AML-193 (cell line): ENCODE measurements at places on chromosomes 16 and 17.

DNA sequence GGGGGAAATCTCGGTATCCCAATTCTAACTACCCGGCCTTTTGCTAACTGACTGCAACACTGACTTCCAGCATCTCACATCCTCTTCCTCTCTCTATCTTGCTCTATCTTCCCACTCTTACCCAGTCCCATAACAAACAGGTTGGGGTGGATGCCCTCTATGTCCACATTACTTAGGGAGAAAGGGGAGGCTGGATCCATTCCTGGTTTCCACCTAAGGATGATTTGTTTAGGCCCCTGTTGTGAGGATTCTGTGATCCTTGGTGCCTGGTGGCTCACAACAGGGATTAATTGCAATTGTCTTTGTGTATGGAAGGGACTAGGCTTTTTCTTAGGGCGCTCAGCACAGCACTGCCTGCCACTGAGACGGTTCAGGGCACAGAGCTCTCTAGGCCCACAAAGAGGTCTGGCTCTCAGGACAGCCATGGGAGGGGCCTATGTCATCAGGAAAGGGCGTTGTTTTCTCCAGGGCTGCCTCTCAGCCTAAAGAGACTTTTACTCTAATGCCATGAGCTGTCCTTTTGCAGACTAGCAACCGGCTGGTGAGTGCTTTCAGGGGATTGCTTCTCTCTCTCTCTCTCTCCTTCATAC lies 612.1 kb upstream of the SALL1 start:
- DNase-seq = no peak

GRCh38 chr17:44905006-44906000 lies 6.1 kb upstream of the EFTUD2 start:
- DNase-seq = no peak

DNA sequence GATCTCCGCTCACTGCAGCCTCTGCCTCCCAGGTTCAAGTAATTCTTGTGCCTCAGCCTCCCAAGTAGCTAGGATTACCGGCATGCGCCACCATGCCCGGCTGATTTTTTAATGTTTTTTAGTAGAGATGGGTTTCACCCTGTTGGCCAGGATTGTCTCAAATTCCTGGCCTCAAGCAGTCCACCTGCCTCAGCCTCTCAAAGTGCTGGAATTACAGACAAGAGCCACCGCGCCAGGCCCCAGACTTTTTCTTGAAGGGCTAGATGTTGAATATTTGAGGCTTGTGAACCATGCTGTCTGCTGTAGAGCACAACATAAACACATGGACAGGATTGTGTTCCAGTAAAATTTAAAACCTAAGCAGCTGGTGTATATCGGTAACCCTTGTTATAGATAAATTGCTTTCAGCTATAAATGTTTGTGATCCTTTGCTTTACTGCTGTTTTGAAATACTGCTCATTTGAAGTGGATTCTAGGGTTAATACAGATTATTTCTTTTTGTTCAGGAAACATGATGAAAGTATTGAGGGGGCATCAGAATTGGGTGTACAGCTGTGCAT lies 12.4 kb downstream of the WSB1 start:
- DNase-seq = no peak

DNA sequence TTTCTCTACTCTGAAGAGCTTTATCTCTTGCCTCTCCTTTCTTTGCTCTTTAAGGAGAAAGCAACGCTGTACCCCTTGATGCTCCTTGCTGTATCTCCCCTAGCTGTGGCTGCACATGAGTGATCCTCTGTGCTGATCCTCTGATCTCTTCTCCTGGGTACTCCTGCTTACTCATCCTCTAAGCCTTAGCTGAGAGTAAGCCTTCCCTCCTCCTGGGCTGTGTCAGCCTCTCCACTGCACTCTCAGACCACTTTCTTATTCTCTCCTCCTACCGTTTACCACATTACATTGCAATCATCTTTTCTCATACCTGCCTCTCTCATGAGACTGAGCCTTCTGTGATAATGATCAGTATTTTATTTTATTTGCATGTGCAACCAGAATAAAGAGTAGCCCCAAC lies 25.1 kb downstream of the SOX9 start:
- DNase-seq = no peak

- DNase-seq = peak; percentile 39
These were observed at the start of gene FKBP10 for GRCh38 chr17:41812381-41813151. TSS of gene FKBP10 (plus strand) at chr17:41813004. CDS start at chr17:41813035, 31 bp downstream.

GRCh38 chr17:49209061-49209571 lies 1.3 kb downstream of the GNGT2 start:
- DNase-seq = no peak

DNA sequence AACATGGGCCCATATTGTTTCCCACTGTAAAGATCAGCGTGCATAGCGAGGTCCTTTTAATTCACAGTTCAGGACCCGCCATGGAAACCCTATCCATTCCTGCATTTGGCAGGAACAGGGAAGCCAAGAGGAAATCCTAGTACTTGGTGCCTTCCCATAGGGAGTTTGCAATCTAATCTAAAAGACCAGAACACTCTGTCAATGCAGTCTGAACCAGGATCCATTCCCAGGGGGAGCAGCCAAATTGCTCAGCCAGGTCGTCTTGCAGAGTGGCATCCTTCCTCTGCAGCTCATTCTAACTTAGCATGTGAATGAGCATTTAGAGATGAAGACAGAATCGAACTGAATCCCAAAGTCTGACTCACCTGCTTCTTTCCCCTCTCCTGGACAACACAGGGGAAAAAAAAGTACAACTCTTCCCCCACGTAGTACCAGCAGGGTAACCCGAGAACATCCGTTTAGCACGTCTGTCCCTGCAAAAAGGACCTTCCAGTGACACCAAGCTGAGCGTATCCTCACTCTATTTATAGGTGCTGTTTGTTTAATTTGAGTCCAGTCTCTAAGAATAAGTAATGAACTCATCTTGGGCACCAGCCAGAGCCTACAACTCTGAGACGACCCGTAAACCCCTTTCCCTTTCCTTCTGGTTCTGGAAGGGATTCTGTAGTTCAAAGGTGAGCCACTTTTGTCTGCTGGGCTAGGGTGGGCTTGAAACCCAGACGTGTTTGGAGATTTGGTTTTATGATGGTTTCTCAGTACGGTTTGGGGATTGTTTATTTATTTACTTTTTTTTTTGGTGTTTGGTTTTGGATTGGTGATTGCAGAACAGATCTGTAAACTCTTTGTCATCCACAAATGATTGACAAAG lies 74.5 kb downstream of the ERCC4 start:
- DNase-seq = no peak

DNA sequence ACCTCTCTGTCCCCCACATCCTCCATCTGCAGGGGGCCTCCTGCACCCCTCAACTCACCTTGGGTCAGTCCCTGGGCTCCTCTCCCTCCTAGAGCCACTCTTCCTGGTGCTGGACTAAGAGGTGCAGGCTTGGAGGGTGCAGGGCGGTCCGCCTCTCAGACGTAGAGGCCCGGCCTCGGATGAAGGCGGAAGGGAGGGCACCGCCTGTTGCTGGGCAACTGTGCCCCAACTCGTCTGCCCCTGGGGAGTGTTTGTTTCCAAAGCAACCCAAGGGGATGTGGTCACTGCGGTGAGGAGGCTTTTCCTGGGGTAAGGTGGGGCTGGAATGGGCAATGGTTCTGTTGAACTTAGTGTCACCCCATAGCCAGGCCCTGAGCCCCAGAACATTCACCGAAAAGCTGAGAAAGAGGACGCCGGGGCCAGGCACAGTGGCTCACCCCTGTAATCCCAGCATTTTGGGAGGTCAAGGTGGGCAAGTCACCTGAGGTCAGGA lies at the start of gene C16orf54:
C16orf54 (minus strand) TSS at position 138 of the 493 bp plus-strand sequence. CDS start 1,039 bp downstream, outside the sequence.
- peak; percentile 94 for DNase-seq

DNA sequence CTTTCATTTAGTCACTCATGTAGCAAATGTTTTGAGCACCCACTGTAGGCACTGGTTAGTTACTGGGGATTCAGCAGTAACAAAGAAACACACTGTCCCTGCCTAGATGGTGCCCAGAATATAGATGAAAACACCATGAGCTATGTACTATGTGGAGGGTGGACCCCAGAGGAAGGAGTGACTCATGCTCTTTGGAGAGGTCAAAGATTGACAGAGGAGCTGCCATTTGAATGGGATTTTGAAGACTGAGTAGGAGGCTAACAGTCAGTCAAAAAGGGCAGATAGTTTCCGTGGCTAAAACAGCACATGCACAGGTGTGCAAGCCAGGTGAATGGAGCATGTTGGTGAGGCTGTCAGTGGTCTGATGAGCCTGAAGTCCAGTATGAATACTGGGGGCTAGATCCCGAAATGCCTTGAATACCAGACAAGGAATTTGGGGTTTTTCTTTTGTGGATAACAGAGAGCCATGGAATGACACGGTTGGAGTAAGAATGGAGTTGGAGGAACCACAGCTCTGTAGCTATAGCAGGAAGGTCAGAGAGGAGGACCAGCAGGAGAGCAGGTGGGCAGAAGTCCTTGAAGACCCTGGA lies 6.1 kb downstream of the IL21R start:
- no peak for DNase-seq

DNA sequence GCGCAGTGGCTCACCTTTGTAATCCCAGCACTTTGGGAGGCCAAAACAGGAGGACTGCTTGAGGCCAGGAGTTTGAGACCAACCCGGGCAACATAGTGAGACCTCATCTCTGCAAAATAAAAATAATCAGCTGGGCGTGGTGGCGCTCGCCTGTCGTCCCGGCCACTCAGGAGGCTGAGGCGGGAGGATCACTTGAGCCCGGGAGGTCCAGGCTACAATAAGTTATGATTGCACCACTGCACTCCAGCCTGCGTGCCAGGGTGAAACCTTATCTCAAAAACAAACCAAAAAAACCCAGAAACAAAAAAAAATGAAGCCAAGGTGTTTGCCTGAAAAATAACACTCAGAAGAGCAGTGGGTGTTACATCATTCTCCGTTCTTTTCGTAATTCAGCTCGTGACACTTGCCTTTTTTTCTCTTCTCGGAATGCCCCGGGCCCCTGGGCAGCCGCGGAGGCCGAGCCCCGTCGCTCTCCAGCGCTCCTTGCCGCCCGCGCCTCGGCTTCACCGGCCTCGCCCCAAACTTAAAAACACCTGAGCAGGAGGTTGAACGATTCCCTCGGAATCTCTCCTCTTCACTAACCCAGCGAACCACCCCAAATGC lies 17.0 kb downstream of the PRCD start:
- DNase-seq = peak; percentile 66

DNA sequence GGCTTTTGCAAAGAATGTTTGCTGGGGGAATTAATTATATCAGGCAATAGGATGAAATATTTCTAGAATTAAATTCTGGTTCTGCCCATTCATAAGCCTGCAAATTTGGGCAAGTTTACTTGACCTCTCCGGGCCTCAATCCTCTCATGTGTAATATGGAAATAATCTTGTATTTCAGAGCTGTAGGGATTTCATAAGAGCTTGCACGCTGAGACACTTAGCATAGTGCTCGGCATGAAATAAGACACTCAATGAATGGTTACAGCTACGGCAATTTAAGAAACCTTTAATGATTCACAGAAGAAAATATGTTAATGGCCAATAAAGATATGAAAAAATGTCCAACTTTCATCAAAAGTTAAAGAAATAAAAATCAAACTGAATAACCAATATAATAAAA lies 40.6 kb upstream of the PITPNM3 start:
- no peak for DNase-seq

GRCh38 chr17:81891303-81891552 lies 158 bp downstream of the ALYREF start:
- no peak for DNase-seq

DNA sequence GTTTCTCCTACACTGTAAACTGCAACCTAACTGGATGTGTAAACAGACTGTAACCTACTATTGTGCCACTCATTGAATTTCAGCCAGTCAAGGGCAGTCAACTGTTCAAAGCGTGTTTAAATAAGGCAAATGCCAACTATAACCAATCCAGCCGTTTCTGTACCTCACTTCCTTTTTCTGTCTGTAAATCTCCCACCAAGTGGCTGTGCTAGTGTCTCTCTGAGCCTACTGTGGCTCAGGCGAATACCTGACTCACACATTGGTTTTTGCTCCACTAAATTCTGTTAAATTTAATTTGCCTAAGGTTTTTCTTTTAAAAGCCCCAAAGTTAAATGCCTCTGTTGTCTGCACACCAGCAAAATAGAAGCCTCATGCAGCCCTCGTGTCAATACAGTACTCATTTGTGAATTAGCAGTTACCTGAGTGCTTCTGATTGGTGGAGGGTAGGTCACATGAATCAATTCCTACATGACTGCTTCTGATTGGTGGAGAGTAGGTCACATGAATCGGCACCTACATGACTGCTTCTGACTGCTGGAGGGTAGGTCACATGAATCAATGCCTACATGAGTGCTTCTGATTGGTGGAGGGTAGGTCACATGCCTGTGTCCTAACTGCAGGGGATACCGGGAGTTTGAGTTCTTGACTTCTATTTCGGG lies 31.1 kb upstream of the CCR7 start:
- DNase-seq = no peak

- peak; percentile 84 for DNase-seq
These were observed 18.3 kb upstream of the CCL5 start for GRCh38 chr17:35898283-35899070.

DNA sequence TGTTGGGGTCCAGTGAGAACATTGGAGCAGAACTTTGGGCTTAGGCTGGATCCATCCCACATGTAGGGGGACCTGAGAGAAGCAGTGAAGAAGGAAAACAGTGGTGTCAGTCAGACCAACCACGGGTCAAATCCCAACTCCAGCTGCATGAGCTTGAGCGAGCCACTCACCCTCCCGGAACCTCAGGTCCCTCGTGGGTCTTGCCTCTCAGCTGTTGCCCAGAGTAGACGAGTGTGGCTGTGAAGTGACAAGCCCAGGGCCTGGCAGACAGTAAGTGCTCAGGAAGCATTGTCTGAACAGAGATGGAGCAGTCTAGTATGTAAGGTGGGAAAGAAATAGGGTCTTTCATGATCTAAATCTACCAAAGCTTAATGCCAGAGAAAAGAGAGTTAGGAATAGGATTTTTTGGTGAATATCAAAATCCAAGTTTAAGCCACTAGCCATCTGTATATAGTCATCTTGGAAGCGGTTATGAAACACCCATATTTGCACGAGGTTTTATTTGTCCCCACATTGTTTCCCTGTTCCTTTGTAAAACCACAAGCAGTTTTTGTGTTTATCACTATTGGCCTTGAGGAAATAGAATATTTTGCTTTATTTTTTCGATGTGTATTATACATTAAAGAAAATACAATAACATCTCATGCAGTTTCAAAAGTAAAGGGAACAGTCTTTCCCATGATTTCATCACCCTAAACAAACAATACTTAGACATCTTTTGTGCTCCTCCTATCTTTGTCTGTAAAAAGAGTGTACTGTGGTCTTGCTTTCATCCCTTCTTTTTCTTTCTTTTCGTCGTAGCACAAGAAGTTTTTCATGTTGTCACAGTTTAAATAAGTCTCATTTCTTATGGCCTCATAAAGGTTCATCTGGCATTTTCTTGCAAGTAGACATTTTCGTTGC lies 112.0 kb downstream of the CLEC16A start:
- no peak for DNase-seq

DNA sequence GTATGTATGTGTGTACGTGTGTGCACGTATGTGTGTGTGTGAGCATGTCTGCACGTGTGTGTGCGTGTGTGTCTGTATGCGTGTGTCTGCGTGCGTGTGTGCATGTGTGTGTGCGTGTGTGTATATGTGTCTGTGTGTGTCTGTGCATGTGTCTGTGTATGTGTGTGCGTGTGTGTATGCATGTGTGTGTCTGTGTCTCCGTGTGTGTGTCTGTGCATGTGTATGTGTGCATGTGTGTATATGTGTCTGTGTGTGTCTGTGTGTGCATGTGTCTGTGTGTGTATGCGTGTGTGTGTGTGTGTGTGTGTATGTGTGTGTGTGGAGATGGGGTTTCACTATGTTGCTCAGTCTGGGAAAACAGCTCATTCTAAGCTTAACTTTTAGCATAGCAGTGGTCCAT lies 43.9 kb downstream of the ATP2C2 start:
- DNase-seq = no peak

- no peak for DNase-seq
These were observed 3.1 kb downstream of the MINK1 start for GRCh38 chr17:4836221-4836620.
